Cortex of kidney (tissue), 1 donor: ENCODE measurements at places on chromosomes 5 and 9.

DNA sequence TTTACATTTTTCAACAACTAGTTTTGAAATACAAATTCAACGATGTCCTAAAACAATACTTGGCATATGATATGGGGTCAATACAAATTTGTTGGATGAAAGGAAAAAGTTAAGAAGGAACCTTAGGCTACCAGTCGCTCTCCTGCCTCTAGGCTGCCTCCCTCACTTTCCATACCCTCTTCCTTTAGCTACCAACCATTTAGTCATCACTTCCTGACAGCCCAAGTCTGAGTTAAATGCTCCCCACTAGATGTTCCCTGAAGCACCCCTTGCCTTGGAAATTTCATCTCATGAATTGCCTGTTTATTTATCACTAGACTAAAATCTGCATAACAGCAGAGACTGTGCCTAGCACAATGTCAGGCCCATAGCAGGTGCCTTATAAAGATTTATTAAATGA lies 2.7 kb upstream of the LARS1 start:
- no peak for DNase-seq

DNA sequence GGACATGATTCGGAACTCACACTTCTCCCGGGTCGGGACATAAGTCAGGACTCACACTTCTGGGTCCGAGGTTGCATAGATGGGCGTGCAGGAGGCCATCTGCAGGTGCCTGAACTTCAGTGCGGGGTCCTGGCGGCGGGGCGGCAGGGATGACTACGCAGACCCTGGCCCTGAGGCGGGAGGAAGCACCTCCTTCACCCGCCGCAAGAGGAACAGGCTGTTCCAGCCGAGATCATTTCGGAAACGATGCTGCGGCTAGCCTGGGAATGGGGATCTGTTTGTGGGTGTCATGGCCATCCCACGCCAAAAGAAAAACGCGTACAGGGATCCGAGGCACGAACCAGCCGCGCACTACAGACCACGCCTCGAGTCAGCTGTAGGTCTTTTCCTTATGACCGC lies 196.6 kb downstream of the TTLL11 start:
- no peak for DNase-seq

GRCh38 chr9:82275258-82275927 lies 286.8 kb downstream of the SPATA31D1 start:
- DNase-seq = no peak

GRCh38 chr5:168260353-168261226 lies 30.9 kb upstream of the WWC1 start:
- DNase-seq = no peak

- no peak for DNase-seq
Observed at GRCh38 chr5:81687292-81687691, 63.6 kb downstream of the SSBP2 start.

- no peak for DNase-seq
Observed at GRCh38 chr5:149450199-149450598, 71.1 kb upstream of the IL17B start.

- DNase-seq = no peak
Observed at GRCh38 chr5:41148448-41148847, 64.9 kb downstream of the C6 start.

DNA sequence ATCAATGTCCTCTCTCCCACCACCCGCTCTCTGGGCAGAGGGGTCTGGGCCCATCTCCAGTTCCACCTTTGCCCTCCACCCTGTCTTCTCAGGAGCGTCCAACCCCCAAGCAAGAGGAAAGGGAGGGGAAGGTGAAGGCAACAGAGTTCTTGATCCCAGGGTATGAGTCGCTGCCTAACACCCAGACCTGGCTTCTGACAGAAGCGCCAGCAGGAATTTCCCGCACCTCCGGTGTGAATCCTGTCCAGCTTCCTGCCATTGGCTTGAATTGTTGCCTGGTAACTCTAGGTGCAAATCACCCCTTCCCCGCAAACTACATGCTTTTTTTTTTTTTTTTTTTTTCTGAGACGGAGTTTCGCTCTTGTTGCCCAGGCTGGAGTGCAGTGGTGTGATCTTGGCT lies 84.2 kb upstream of the IER5L start:
- DNase-seq = no peak

DNA sequence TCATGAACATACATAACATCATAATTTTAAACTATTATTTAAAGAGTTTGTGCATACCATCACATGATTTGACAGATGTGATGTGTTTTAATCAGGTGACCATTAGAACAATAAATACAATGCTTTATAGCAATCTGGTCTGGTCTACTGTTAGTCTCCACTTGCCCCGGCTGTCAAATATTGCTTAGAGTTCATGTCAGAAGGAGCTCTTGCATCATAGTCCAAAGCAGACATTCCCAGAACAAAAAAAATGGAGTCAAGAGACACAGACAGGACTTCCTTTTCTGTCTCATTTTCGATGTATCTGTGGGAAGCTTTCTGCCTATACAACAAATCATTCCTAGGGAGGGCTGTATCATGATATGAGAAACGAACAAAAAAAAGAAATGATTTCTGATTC lies 979.2 kb upstream of the WWC1 start:
- no peak for DNase-seq

GRCh38 chr5:34928267-34928666 lies 1.1 kb upstream of the DNAJC21 start:
- no peak for DNase-seq

DNA sequence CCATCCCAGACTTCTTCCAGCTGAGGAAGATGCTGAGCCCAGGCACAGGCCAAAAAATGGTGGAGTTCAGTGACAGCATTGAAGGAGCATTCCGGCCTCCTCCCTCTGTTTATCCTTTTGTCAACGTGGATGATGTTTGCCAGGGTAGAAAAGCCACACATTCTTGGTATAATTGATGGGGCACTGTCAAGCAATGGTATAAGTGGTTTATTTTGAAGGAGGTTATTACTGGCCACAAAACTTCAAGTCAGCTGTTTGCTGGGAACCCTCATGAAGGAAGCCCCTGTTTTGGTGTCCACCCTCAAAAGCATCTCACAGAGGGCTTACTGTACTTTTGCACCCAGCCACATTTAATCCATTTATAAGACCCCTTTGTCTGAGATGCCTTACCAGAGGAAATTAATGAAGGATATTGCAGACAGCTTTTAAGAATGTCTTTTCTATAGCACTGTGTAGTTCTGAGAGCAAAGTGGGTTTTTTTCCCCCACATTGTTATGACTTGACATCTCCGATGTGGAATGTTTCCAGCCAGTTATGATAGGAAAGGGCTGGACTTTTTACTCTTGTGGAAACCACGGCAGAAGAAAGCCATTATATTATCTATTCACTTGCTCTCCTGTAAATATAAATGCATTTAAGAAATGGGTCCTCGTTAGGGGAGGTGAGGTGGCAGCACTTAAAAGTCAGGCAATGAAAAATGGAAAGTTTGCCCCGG lies 95.5 kb upstream of the SPATA31D4 start:
- DNase-seq = no peak

GRCh38 chr9:38018958-38019602 lies 49.9 kb downstream of the SHB start:
- no peak for DNase-seq

GRCh38 chr5:123428521-123429220 lies 5.5 kb upstream of the CEP120 start:
- DNase-seq = no peak

DNA sequence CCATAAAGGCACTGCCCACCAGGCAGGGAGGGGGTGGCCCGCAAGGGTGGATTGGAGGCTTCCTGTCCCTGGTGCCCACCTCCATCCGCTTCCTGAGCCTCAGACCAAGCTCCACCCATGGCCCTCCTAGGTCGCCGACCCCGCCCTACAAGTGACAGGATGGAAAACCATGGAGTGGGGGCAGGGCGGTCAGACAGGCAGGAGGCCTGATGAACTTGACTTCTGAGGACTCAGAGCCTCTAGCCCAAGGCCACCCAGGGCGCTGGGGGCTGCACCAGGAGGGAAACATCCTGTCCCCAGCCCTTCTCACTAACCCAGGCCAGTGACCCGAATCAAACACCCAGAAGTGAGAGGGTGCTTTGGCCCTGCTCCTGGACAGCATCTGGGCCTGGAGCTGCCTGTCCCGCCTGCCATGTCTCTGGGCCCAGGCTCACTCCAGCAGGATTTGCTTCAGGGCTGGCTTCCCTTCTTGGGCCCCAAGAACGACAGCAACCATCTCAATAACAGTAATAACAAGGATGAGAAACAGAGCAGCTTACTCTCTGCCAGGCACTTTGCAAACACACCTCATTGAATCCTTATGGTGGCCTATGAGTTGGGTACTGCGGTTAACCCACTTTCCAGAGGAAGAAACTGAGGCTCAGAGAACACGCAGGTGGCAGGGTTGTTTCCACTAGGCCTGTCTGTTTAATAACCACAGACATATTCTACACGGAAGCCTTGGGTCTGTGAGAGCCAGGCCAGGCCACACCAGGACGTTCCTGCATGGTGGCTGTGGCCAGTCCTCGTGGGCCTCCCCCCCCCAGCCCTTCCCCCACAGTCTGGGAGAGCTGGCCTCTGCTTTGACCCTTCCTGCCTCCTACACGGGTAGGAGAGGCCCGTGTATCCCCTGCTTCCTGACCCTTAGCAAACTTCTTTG lies 4.4 kb upstream of the ST6GALNAC6 start:
- DNase-seq = no peak

GRCh38 chr9:84111726-84112125 lies 131.1 kb downstream of the RMI1 start:
- DNase-seq = no peak

- DNase-seq = no peak
Observed at GRCh38 chr5:178376921-178377582, 144.4 kb upstream of the PHYKPL start.

- no peak for DNase-seq
Observed at GRCh38 chr5:151023047-151023615, 2.7 kb downstream of the GPX3 start.

DNA sequence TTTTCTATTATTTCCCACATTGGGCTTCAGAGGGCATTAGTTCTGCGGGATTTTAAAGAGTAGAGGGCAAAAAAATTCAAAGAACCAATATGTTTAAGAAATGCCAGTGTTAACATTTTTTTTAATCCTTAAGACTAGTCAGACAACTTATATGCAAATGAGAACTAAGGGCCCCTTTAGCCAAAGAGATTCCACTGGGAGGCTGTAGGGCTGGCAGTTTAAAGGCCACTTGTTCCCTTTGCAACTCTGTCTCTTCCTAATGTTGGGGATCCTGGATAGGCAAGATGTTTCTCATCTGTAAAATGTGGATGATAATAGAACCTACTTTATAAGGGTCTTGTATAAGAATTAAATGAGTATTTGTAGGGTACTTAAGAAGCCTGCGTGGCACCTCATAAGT lies 1395.9 kb downstream of the PTPRD start:
- no peak for DNase-seq

GRCh38 chr9:81344366-81344765 lies 345.0 kb downstream of the TLE1 start:
- no peak for DNase-seq

DNA sequence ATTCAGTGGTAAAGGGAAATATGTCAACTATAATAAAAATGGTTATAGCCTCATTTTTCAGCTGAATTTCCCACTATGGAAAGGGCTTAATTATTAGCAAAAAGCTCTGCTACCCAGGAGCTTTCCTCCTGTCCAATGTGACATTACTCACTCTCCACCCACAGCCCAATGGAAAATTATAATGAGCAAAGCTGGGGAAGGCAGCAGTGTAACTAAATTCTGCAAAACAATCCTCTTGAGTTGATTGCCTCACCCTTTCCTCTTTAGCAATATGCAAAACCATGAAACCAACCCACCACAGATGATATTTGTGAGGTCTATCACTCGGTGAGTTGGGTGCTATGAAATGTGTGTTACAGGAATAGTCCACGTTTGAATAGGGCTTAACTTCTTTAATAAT lies 14.0 kb upstream of the PLPPR1 start:
- DNase-seq = no peak

- DNase-seq = no peak
Observed at GRCh38 chr9:84340535-84340934, at the start of gene SLC28A3. Gene SLC28A3 (minus strand): TSS chr9:84340758. CDS start chr9:84340633, 125 bp downstream.

GRCh38 chr9:137009938-137010732 lies 13.8 kb upstream of the CLIC3 start:
- no peak for DNase-seq

- DNase-seq = no peak
Observed at GRCh38 chr9:94065535-94065961, 18.7 kb upstream of the PTPDC1 start.

GRCh38 chr5:88761269-88761850 lies 121.6 kb downstream of the MEF2C start:
- no peak for DNase-seq

GRCh38 chr5:179142434-179143198 lies 82.4 kb downstream of the ZNF354C start:
- no peak for DNase-seq

- no peak for DNase-seq
Observed at GRCh38 chr9:123883634-123884033, 46.3 kb downstream of the DENND1A start.

DNA sequence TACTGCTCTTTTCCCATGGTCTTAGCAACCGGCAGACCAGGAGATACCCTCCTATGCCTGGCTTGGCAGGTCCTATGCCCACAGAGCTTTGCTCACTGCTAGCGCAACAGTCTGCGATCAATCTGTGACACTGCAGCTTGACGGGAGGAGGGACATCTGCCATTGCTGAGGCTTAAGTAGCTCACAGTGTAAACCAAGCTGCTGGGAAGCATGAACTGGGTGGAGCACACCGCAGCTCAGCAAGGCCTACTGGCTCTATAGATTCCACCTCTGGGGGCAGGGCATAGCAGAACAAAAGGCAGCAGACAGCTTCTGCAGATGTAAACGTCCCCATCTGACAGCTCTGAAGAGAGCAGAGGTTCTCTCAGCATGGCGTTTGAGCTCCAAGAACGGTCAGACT lies 40.4 kb downstream of the MCTP1 start:
- no peak for DNase-seq

- DNase-seq = no peak
Observed at GRCh38 chr5:36939969-36940858, 63.6 kb downstream of the NIPBL start.

- DNase-seq = no peak
Observed at GRCh38 chr9:127273326-127273725, 8.8 kb downstream of the GARNL3 start.

GRCh38 chr9:111582888-111583287 lies 16.6 kb downstream of the PTGR1 start:
- no peak for DNase-seq

DNA sequence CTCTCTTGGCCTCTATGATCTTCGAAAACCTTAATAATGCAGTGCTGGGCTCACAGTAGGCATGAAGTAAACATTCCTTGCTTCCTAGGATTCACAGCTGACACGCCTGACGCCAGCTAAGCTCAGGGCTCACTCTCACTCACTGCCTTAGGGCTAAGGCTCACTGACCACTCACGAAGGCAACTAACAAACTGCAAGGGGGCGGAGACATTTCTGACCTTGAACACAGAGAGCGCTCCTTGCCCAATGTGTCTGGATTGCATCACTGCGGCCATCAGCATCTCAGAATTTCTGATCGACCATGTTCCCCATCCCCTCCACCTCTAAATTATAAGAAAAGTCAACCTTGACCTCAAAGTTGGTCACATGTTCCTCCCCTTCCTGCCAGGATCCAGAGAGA lies 372.6 kb downstream of the EBF1 start:
- no peak for DNase-seq

GRCh38 chr9:92488681-92489550 lies 6.6 kb upstream of the ASPN start:
- no peak for DNase-seq

GRCh38 chr5:57715296-57715695 lies 232.7 kb upstream of the ACTBL2 start:
- DNase-seq = no peak
